ENCODE measurements at places on chromosomes 2 and 18. TPM values are rescaled to one million over a fixed set of nuclear protein-coding genes. Genes with fewer than 3 reads are reported as not detected.

- DNase-seq: no peak
Observed at GRCh38 chr2:30362468-30363081, 84.5 kb upstream of the LCLAT1 start.

Gene PLCL1
- total RNA-seq: 0.95 TPM

DNA sequence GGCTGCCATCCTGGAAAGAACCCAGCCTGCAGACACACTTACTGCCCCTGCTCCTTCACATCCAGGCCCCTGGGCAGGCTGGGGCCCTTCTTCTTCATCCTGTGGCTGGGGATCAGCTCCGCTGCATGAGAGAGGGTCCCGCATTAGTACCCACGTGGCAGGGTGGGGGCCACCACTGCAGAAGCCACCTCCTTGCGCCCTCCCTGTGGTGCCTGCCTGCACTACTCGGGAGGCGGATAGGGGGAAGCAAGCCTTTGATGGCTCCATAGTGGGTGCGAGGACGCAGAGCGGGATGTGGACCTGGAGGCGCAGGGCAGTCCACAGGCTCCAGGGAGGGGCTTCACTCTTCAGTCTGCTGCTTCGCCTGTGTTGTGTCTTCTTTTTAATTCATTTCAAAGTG is 46.7 kb downstream of the GPC1 start:
- DNase-seq: peak; percentile 36

Gene CHRNG
- not detected for total RNA-seq

- no peak for DNase-seq
Observed at GRCh38 chr2:237060534-237061312, 25.0 kb upstream of the COPS8 start.

DNA sequence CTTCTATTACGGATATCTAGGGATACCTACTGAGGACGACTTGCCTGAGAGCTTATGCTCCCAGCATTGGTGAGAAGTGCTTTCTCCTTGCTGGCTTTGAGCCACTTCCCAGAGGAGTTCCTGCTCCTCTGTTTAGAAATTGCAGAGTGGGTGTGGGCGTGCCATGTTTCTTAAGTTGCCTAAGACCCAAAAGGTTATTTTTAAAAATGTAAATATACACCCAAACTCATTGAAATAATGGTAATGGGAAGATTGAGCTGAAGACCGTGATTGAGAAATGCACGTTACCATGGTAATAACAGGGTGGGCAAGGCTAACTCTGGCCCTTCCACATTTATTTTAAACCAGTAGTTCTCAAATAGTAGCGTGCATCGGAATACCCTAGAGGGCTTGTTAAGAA is 17.2 kb upstream of the TMEM200C start:
- DNase-seq: no peak

Gene KDSR
- total RNA-seq: 19.3 TPM

Gene WNT6
- total RNA-seq: 0.12 TPM

DNA sequence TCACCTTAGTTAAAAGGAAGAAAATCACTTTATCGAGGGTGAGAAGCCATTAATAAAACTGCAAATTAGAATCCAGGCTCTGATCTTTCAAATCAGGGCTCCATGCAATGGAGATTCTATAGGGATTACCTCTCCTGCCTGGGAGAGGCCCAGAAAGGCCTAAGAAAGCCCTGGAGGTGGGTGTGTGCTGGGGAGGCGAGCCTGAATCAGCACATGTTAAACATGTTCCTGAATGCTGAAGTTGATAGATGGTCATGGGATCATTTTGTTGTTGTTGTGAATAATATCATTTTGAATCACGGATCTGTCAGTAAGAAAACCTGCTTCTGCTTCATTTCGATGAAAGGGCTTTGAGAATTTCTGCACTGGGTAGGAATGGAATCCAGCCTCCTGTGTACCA is 254.3 kb downstream of the ACKR3 start:
- DNase-seq: no peak

- no peak for DNase-seq
Observed at GRCh38 chr18:10169064-10169562, 255.3 kb downstream of the VAPA start.

Gene EFR3B
- total RNA-seq: 0.52 TPM

Gene GALNT13
- 0.52 TPM for total RNA-seq

- no peak for DNase-seq
Observed at GRCh38 chr2:237056287-237056875, 29.3 kb upstream of the COPS8 start.

DNA sequence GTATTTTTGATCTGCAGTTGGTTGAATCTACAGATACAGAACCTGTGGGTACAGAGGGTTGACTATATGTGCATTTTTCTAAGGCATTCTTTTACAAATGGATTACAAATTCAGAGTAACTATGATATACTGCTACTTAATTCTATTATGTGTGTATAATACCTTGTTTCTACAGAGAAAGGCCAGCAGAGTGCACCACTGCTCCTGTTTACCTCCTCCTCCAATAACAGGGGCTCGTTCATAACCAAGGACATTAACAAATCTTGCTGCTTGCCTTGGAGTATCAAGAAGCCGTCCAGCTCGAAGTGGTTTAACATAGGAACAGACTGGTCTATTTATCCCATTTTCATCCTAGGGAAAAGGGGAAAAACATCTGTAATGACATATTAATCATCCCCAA is 16.4 kb downstream of the CEP76 start:
- no peak for DNase-seq
